Activated T-helper 1 cell treated with anti-CD3 and anti-CD28 coated beads, Interleukin-2, amount 50 U/mL, for 16 hours (primary cell): ENCODE measurements at places on chromosomes 2 and 18.

GRCh38 chr2:145407-145806 is 99.1 kb upstream of the FAM110C start:
- no peak for DNase-seq

DNA sequence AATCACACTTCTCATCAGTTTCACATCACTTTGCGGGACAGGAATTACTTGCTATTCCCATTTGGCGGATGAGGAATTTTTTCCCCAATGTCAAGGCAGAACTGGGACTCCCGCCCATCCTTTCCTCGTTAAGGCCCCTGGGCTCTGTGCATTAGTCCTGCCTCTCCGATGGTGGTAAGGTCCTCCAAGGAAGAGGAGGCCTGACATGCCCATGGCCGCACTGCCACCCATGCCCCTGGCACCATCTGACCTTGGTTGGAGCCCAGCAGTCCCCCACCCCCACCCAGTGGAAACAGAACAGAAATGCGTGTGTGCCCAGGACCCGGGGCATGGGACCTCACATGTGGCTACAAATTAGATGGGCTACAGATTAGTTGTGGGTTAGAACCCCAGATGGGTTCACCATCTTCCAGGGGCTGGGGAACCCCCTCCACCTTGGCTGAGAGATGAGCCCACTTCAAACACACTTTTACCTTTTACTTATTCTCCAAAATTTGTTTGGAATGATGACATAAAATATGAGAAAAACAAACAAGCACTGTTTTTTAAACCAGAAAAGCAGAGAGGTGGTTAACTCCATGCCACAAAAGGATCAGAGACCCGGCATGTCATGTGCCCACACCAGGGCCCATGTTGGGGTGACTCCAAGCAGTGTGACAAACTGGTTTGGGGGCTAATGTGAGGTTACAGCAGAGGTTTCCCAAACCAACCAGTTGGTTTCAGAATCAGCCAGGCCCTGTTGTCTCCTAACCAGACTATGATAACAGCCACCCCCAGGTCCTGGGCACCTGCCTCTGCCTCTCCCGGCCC is 11.0 kb upstream of the DUSP2 start:
- no peak for DNase-seq

DNA sequence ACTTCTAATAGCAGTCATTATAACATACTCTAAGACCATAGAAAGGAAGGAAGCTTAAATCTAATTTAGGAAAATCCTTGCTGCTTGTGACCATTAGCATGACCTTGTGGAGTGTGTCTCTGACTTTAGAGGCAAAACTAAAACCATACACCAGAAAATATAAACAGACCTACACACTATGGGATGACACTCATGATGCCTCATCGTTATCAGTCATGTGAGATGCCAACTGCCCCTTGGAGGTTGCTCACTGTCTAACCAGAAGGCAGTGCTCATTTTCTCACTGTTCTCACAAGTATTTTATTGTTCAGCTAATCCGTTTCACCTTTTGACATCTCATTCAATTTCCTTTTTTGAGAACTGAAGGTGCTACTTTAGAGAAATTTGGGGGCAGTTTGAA is 376.9 kb downstream of the RND3 start:
- no peak for DNase-seq

GRCh38 chr2:11877764-11878163 is 131.3 kb downstream of the LPIN1 start:
- DNase-seq = no peak

- no peak for DNase-seq
These were observed 323.2 kb downstream of the PLCL1 start for GRCh38 chr2:198127627-198128026.

- no peak for DNase-seq
These were observed 8.5 kb downstream of the DSC1 start for GRCh38 chr18:31154181-31154580.
